ENCODE measurements at places on chromosomes 6 and 20.

DNA sequence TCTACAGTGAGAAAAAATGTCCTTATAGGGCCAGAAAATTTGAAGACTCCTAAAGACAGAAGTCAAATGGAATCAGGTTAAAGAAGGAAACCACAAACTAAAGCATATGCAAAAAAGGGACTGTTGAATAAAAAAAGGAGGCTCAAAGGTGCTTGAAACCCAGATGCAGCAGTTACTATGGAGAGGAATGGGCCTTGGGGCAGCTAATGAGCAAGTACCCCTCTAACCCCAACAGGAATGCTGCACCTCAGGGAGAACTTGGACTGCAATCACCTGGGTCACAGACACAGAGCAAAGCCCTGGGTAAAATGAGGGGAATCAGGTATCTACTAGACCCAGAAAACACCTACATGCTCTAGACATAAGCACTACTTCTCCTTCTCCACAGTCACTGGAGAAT, 313.9 kb downstream of the UBE3D start:
- DNase-seq: no peak

- no peak for DNase-seq
These were observed 8.1 kb upstream of the DDR1 start for GRCh38 chr6:30876039-30876730.

DNA sequence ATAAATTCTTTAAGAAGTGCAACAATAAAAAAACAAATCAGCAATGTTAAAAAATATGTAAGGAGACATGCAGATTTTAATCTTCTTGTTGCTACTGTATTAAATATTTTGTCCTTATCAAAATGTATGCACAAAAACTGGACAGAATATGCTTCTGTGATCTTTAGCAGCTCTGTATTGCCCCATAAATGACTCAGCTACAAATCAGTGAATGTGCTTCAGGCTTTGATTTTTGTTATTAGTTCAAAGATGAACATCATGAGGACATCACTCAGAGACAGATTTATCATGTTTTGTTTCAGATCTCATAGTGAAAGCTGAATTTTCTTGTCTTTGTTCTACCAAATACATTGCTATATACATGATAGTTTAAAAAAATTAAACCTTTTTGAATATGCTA, 312.4 kb downstream of the GRIK2 start:
- no peak for DNase-seq

DNA sequence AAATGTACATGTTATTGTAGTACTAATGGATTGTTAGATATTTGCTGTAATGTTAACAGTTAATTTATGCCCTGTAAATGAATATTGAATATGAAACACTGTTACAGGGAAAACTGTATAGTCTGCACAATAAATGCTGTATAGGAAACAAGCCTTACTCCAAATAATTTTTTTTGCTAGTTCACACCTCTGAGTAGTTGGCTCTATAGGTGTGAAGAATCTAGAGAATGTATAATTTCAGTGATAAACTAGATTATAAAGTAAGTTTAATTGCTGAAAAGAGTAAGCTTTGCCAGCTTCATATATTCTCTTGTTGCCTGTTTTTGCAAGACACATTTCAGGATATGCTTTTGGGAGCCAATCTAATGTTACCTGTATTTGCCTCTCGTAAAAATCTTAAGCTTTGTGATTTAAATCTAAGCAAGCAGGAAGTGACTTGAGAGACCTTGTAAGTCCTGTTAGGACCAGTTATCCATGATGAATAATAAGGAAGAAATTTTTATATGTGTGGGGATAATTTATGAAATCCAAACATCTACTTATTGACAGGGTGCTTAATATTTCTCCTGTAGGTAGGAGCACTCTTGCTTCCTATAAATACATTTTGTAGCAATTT, 232.4 kb downstream of the ZFAND3 start:
- DNase-seq: no peak

GRCh38 chr20:22672191-22672590, 87.8 kb upstream of the FOXA2 start:
- no peak for DNase-seq

- no peak for DNase-seq
These were observed 194.8 kb downstream of the GRIK2 start for GRCh38 chr6:101588343-101588742.

DNA sequence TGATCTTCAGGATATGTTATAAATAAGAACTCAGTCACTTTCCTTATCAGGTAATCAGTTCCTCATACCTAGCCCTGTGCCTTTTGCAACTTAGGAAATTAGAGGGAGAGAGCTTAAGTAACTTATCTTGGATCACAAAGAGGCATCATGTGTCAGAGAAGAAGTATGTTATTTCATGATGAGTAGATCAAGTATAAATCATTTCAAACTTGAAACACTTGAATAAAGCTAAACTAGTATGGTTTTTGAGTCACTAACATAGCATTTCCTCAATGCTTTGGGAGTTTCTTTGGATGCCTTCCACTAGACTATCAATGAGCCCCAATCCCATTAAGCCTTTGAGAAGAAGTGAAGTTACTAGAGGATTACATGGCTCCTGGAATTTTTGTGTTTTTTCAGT, 102.6 kb upstream of the TNFAIP3 start:
- no peak for DNase-seq

DNA sequence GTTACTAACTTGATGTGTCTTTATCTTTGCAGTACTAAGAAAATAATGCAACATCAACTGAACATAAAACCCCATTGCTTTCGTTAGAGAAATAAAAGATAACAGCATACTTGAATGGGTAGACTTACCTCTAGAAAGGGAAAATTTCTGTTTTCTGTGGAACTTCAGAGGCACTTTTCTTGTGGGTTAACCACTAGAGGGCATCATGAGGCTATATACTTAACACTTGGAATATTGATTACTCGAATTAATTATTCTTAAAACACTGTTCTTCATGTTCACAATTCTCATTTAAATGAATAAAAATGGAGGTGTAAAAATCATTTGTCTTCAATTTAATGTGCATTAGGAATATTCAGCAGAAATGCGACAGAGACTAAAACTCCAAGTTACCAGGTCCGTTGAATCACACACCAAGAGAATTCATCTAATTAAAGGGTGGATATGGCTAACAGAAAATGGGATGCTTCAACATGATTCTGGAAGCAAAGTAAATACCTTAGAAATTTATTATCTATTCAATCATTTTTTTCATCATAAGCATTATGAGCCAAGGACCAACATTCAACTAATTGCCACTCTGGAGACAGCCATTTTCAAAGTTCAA, 330.8 kb upstream of the PREP start:
- DNase-seq: no peak

DNA sequence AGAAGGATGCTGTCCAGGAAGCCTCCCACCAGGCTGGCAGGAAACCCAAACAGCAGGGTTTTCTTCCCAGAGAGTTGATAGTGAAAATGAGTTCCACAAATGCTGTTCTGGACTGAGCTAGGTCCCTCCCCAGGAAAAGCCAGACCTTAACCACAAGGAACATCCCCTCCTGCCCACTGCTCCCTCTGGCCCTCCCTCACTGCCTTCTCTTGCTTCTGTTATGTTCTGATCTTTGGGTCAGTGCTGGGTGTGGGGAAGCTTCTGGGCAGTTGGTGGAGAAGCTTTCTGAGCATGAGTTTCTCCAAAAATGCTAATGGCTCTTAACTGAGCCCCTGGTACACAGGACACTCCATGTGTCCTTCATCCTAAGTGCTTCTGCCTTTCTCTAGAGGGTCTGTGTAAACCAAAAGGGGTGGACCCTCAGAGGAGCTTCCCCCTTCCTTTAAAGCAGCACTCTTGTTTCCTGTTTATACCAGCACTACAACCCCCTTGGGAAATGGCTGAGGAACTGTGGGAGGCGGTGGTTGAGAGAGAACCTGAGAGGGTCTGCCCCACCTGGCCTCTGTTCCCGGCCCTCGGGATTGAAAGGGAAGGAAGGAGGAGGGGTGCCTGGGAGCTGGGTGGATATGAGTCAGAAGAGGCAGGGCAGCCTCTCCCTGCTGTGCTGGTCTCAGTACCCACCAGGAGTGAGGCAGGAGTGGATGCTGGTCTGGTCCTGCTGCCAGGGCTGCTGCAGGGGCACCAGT, 42.0 kb downstream of the CDS2 start:
- no peak for DNase-seq

DNA sequence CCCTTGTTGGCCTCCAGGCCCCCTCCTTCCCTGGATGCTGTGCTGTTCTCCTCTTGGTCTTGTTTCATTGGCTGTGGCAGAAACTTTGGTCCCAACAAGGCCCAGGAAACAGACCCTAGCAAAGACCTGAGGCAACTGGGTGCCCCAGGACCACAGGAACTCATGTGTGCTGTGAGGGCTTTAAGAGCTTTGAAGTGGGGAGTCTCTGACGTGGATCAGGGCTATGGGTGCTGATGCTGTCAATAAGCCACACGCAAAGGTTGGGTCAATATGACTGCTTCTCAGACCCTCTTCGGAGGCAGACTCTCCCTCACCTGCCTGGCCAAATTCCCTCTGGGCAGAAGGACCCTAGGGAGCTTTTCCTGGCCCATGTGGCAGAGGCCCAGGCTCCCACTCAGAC, 91.5 kb upstream of the MLN start:
- no peak for DNase-seq

DNA sequence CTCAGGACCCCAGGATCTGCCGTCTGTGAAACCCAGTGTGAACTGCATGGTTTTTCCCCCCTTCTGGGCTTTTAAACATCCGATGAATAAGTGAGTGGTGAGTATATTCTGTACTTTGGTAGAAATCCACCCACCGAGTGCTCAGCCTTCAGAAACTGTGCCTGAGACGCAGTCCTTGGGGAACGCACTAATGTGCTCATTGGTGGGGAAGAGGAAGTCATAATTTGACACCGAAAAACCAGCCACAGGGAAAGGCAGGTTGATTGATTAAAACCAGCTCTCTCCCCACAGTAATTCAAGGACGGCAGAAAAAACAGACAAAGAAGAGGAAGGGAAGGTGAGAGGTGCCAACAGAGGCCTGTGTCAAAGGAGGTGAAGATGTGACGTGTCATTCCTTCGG, 21.7 kb downstream of the EDN3 start:
- DNase-seq: no peak

DNA sequence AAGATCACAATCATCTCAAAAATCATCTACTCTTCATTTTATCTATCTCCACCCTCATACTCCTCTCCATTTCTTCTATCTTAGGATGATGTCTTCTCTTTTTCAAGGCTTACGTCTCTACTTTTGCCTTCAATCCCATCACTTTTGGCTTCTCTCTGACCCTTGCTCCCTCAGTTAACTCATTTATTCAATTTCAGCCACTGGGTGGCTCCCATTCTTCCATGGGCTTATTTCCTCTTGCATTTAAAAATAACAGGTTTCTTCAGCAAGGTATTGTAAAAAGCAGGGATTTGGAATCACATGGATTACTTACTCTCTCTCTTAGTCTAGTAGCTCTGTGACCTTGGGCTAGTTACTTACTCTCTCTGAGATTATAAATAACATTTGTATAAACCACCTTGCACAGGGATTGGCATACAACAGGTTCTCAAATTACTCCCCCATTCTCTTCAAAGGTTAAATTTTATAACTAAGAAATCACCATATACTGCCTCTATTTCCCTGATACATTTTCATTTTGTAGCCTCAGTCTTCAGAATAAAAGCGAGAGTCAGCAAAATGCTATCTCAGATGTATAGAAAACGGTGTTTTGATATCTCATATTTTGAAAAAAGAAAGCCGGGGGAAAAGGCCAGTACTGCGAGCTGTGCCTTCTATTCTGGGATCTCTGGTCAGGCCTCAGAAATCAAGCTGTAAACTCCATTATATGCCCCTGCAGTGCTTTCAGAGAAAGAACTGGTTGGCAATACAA, 5.5 kb downstream of the ZSCAN12 start:
- no peak for DNase-seq

- no peak for DNase-seq
These were observed 307.3 kb downstream of the SYNE1 start for GRCh38 chr6:152329638-152330448.

DNA sequence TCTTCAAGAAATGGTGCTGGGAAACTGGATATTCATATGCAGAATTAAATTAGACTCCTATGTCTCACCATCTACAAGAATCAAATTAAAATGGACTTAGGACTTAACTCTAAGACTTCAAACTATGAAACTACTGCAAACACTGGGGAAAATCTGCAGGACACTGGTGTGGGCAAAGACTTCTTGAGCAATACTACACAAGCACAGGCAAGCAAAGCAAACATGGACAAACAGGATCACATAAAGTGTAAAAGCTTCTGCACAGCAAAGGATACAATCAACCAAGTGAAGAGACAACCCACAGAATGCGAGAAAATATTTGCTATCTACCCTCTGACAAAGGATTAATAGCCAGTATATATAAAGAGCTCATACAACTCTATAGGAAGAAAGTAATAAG, 1161.1 kb upstream of the CITED2 start:
- DNase-seq: no peak

- no peak for DNase-seq
These were observed 7.6 kb downstream of the ARFGEF2 start for GRCh38 chr20:48928832-48929725.

GRCh38 chr6:25147223-25147622, 132.0 kb upstream of the CARMIL1 start:
- DNase-seq: no peak

DNA sequence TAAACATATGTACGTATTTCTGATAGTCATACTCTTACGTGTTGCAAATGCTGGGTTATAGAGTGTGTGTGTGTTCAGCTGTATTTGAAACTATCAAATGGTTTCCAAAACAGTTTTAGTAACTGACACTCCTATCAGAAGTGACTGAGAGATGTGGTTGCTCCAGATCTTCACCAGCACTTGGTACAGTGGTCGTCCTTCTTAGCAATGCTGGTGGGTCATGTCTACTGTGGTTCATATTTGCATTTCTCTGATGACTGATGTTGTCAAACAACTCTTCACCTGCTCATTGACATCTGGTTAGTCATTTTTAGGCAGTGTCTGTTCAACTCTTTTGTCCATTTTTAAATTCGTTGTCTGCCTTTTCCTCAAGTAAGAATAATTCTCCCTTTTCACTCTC, 259.3 kb downstream of the KIF16B start:
- DNase-seq: no peak

GRCh38 chr6:166587631-166588413, 1.3 kb upstream of the RAMACL start:
- no peak for DNase-seq

- DNase-seq: no peak
These were observed 204.2 kb downstream of the SLC24A3 start for GRCh38 chr20:19416627-19417026.

GRCh38 chr20:49700411-49701185, 13.1 kb downstream of the B4GALT5 start:
- no peak for DNase-seq

DNA sequence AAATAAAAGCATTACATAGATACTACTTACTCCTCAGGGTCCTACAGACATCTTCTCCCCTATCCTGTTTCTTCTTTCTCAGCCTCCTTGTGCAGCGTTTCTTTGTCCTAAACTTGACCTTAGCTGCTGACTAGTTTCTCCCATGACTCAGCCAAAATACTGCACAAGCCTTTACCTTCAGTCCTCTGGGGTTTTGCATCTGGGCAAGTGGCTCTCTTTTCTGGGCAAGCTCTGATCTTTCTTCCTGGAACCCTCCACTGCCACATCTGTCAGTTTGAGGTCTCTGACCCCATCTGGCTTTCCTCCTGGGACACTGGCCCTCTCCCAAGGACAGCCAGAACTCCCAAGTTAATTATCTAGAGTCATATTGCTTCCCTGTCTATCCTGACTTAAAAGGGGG, 838.4 kb downstream of the DHX35 start:
- DNase-seq: no peak

- DNase-seq: no peak
These were observed 10.6 kb downstream of the PGK2 start for GRCh38 chr6:49776444-49776843.
